ENCODE measurements at places on chromosomes 13 and 19.

DNA sequence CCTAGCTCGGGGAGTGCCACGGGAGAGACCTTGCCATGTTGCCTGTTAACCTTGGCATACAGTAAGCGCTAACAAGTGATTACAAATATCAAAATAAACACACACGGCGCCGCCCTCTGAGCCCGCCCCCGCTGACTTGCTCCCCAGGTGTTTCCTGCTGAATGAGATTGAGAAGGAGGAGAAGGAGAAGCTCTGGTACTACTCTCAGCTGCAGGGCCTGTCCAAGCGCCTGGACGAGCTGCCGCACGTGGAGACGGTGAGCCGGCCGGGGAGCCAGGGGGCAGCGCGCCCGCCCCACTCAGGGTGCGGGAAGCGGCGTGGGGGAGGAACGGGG is 5.0 kb downstream of the APC2 start:
- DNase-seq: no peak

DNA sequence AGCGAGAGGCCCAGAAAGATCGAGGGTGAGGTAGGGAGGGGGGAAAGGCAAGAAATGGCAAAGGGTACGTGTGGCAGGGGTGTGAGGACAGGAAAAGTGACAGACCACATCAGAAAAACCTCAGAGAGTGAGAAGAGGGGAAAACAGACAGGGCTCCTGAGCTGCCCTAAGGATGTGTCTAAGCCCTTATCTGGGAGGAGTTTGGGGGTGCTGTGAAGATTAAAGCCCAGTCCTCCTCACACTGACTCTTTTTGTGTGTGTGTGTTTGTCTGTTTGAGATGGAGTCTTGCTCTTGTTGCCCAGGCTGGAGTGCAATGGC is 703 bp upstream of the PTH2 start:
- no peak for DNase-seq

DNA sequence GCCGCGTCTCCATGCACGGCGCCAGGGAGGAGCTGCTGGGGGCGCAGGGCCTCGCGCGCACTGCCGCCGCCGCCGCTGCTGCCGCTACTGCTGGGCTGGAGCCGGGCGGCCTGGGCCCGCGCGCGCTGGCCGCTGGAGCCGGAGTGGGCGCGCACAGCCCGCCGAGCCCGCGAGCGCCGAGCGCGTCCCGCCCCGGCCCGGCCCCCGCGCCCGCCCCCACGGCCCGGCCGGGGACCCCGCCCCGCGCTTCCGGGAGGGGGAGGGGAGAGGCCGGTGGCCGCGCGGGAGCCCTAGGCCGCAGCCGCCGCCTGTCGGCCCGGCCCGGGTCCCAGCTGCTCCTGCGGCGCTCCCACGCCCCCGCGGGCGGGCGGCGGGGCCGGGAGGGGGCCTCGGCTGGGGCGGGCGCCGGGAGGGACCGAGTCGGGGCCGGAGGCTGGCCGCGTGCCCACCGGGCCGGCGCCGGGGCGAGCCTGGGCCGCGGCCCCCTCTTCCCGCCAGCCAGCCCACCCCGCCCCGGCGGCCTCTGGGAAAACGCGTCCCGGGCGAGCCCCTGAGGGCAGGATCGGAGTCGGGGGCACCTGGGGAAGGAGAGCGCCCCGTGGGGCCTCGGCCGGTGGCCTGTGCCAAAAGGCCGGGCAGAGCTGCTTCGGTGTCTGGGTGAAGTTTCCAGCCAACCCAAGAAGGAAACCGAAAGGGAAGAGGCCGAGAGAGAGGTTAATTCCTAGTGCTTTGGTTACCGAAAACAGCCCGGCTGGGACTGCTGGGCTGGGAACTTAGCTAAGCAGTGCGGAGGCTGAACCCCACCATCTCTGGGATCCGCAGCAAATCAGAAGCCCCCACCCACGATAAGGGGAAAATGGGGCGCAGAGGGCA is at the start of gene STK24:
TSS of gene STK24 (minus strand) at position 145 of the 873 bp plus-strand sequence. CDS start 321 bp downstream, outside the sequence.
- DNase-seq: no peak

- no peak for DNase-seq
Measured at GRCh38 chr19:16096280-16096855, 15.3 kb upstream of the RAB8A start.

- DNase-seq: no peak
Measured at GRCh38 chr19:27775395-27775794, 1437.6 kb downstream of the UQCRFS1 start.

DNA sequence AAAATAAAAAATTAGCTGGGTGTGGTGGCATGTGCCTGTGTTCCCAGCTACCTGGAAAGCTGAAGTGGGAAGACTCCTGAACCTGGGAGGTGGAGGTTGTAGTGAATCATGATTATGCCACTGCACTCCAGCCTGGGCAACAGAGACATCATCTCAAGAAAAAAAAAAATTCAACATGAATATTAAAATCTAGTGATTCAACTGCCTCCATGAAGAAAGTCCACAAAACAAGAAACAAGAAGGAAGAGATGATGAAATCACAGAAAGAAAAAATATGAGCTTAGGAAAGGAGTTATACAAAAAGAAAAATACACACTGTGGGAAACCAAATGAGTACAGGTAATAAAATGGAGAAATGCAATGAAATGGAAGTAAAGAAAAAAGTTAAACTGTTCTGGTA is 99.6 kb upstream of the SIAH3 start:
- DNase-seq: no peak

- DNase-seq: no peak
Measured at GRCh38 chr19:14474827-14475226, 327 bp downstream of the PTGER1 start.

GRCh38 chr19:18514800-18515682 is 6.8 kb downstream of the ELL start:
- DNase-seq: no peak

GRCh38 chr13:110269509-110270185 is 37.3 kb downstream of the COL4A1 start:
- no peak for DNase-seq

GRCh38 chr13:38685974-38686576 is 802 bp upstream of the FREM2 start:
- DNase-seq: peak; percentile 5

GRCh38 chr13:93789058-93789457 is 562.5 kb downstream of the GPC6 start:
- no peak for DNase-seq

DNA sequence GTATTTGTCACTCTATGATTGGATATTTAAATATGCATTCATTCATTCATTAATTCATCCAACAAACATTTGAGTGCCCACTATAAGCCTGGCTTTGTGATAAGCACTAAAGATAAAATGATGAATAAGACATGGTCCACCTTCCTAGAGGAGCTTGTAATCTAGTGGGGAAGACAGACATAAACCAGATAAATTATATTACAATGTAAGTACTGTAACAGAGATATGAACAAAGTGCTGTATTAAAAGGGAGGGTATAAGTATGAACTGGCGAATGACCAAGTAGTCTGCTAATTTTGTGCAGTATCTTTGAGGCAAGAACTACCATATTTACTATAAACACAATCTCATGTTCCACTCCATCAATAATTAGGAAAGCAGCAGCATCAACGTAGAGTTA is 88.2 kb downstream of the RBM26 start:
- DNase-seq: no peak

GRCh38 chr13:39209731-39210531 is 171.7 kb downstream of the NHLRC3 start:
- DNase-seq: no peak

- DNase-seq: no peak
Measured at GRCh38 chr19:40411125-40411842, 1.9 kb downstream of the PRX start.

Measured in NCI-H1417 treated with DMSO at 0.1 percent for 48 hours (cell line).